ENCODE measurements at places on chromosomes 12 and 14.
A peak's percentile ranks its signal among the peaks of the same experiment; 100 is the strongest.

GRCh38 chr14:21902561-21903181, 229.1 kb upstream of the OR4E1 start:
- DNase-seq, result peak; percentile 5

- no peak for DNase-seq
Observed at GRCh38 chr12:123024819-123025391, 44.4 kb downstream of the ARL6IP4 start.

DNA sequence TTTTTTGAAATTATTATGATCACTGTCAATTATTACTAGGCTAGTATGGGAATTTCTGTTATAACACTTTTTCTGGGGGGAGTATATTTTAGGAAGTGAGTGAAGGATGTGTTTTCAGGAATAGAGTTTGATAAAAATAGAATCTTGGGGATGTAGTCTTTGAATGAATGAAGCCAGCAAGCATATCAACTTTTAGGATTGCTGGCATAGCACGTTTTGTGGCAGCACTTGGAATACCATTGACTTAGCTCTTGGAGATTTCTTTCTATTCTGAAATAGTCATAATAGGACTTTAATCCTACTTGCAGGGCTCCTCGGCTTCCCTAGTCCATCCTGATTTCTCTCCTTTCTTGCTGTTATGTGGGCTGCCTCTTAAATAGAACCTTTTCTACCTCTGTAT, 141.6 kb downstream of the DACT1 start:
- DNase-seq, result no peak

GRCh38 chr12:100326208-100326607, 30.7 kb upstream of the SLC17A8 start:
- DNase-seq, result no peak

DNA sequence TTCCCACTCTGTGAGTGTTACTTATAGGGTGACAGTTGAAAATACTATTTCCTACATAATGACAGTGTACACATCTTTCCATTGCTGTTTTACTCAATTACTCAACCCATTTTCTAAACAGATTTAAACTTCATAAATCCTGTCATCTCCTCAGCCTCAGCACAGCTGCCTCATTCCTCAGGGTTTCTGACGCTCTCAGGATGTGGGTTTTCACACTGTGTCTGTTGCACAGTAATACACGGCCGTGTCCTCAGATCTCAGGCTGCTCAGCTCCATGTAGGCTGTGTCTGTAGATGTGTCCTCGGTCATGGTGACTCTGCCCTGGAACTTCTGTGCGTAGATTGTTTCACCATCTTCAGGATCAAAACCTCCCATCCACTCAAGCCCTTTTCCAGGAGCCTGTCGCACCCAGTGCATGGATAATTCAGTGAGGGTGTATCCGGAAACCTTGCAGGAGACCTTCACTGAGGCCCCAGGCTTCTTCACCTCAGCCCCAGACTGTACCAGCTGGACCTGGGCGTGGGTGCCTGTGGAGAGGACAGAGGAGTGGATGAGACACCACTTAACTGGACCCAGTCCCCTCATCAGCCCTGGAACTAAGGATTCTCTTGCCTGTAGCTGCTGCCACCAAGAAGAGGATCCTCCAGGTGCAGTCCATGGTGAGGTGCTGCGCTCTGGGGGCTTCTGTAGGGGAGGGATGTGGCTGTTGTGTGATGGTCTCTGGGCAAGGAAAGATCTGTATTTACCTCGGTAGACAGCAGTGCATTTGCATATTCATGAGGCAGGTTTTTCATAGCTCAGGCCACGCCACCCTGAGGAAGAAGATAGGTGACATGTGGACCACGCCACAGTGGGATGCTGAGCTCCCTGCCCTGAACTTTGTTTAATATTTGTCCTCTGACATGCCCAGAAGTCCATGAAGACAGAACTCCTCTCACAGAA, 750.2 kb downstream of the TMEM121 start:
- no peak for DNase-seq

- no peak for DNase-seq
Observed at GRCh38 chr12:132511516-132512196, 21.7 kb downstream of the FBRSL1 start.

DNA sequence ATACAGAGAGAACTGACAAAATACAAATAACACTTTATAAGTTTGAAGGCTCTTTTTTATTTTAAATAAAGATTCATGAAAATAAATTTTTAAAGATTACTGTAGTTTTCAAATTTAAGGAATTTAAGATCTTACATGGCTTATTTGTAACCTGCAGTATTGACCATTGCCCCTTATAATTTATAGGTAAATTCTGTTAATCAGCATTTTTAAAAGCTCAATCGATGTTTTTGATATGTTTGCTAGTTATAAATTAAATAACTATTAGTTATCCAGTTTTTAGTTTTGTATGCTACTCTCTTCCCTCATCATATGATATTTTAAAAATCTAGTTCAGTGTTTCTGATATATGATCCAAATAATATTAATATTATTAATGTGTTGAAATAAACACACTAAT, 109.9 kb downstream of the MON2 start:
- DNase-seq, result no peak

GRCh38 chr12:92462049-92462448, 240.7 kb upstream of the PLEKHG7 start:
- no peak for DNase-seq

GRCh38 chr14:69151458-69152180, 1.3 kb downstream of the DCAF5 start:
- DNase-seq, result peak; percentile 72

- no peak for DNase-seq
Observed at GRCh38 chr14:54127526-54127925, 170.9 kb upstream of the BMP4 start.

DNA sequence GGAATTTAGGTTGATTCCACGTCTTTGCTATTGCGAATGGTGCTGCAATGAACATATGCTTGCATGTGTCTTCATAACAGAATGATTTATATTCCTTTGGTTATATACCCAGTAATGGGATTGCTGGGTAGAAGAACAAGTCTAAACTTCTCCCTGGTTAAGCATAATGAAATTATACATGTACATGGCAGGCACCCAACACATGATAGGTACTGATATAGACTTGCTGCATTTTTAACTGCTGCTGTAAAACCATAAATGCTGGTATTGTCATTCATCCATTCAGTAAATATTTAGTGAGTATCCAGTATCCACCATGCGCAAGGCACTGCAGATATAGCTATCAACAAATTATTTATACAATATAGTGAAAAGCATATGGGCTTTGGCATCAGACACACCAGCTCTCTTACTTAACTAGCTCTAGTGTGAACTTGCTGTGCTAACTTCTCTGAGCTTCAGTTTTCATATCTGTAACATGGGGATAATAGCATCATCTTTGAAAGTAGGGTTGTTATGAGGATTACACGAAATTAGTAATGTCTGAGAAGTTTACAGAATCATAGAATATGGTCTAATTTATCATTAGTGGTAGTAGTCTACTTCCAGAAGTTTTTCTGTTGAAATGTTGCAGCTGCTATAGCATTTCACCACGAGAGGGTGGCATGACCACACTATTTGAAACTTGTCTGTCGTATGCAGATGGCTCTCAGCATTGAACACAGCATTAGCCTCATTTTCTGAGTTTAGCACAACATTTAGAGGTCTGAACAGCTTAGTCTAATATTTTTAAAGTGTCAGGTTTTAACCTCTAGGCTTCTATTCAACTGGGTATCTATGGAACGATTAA, 32.0 kb upstream of the SEL1L start:
- no peak for DNase-seq

GRCh38 chr12:13100605-13100881, 2.9 kb downstream of the GSG1 start:
- no peak for DNase-seq

DNA sequence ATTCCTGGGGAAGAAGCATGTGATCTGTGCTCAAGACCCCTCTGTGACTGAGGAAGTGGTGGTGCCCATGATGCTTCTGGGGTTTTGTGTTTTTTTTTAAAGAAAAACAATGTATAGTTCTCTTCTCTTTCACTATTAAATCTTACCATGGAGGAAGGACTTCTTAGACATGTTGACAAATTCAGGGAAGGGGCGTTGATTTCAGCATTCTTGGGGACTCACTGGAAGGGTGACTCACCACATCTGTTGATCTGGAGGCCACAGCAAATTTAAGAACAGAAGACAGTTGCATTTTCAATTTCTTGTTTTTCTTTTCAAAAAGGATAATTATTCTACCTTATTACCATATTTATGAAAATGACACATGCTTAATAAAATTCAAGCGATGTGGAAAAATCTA, 152.9 kb upstream of the RTL1 start:
- no peak for DNase-seq

- no peak for DNase-seq
Observed at GRCh38 chr12:120748242-120748641, 22.6 kb downstream of the ACADS start.

GRCh38 chr14:89221109-89221810, 195.8 kb downstream of the FOXN3 start:
- DNase-seq, result no peak

GRCh38 chr12:6230321-6231110, 30.3 kb downstream of the CD9 start:
- DNase-seq, result peak; percentile 57

DNA sequence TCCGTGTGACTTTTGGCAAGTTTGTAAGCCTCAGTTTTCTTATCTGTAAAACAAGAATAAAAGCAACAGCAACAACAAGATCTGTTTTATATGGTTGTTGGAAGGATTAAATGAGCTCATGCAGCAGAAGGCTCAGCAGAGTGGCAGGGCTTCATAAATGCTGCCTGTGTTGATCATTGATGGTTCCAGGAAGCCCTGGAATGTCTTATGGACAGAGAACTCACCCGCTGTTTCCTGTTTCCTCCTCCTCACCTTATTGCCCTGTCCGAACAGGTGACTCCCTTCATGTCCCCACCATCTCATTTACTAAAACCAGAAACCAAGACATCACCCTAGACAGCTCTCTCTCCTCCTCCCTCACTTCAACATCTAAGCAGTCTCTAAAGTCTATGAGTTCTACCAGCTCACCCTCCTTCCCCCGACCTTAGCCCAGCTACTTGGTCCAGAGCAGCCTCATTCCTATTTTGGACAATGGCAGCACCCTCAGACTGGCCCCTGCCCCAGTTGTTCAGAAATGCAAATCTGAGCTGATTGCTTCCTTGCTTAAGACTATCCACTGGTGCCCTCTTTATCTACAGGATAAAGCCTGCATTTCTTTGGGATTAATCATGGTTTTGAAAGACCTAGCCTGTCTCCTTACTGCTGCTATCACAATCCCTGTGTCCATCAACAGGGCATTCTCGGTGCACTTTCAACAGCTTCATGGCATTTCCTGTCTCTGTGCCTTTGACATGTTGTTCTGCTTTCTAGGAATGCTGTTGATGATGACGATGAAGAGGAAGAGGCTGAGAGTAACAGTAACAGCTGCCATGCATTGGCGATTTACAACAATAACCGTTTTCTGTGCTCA, 21.4 kb upstream of the GSG1 start:
- DNase-seq, result no peak

DNA sequence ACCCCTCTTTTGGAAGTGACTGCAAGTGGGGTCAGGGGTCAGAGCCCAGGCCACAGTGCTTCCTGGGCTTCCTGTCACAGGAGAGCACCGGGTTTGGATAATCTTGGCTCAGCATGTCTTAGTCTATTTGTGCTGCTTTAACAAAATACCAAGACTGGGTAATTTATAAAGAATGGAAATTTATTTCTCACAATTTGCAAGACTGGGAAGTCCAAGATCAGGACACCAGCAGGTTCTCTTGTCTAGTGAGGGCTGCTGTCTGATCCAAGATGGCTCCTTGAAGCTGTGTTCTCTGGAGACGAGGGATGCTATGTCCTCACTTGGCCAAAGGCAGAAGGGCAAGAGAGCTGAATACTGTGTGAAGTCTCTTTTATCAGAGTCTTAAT, 74.1 kb downstream of the RIN3 start:
- no peak for DNase-seq

DNA sequence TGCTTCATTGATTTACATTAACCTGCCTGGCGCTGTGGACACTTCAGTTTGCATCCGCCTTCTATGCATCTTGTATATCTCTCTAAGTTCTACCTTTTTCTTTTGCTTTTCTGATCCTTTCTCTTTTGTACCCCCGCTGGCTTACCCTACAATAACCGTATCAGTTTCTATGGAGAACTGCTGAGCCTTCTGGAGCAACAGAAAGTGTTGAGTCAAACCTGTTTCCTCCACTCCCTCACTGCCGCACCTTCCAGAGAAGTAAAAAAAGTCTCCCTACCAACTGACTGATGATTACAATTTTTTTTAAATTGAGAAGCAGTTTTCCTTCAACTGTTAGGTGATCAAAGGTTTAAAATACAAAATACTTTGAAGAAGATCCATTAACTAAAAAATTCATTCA, 17.4 kb downstream of the EXD2 start:
- no peak for DNase-seq

DNA sequence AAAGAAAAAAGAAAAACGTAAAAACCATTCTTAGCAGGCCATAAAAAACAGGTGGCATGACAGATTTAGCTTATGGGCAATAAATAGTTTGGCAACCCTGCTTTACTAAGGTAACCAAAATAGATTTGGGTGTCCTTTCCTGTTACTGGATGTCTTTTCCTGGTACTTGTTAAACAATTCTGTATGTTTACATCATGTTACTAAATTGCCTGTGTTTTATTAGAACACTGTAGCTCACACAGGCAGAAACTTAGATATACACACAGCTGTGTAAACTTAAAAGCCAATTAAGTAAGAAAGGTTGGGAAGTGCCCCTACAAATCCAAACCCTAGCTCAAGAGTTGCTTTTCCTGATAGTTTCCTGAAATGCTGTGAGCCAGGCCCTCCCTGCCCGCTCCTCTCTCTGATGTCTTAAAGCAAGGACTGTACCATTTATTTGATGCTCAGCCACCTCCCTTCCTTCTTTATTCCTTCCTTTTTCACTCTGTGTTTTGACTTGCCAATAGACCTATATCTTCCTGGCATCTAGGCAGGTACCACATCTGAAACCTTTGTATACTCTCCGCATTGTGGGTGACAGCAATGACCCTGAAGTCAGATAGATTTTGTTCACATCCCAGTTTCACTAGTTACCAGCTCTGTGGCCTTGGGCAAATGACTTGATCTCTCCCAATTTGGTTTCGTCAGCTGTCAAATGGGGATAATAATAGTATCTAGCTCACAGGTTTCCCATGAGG, 3.7 kb upstream of the CAMKK2 start:
- no peak for DNase-seq

- no peak for DNase-seq
Observed at GRCh38 chr12:110743571-110744093, 941 bp upstream of the PPP1CC start.

GRCh38 chr14:74507085-74507484, 13.5 kb downstream of the ISCA2 start:
- DNase-seq, result no peak

DNA sequence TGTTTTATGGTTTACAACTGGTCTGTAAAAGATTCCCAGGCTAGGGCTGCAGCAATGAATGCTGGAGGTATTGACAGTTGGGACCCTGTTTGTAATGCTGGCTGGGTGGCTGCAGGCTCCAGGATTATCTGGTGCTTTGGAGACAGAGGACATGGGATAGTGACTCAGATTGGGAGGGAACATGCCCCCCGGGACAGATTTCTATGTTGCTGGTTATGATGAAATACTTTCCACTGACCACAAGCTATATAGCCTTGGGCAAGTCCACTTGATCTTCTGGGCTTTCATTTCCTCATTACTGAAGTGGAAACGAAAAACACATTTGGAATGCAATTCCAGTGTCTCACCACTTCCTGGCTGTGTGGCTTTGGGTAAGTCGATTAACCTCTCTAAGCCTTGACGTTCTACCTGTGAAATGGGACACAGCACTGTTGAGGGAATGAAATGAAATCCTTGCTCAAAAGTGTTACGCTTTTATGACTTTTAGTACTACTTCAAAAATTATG, 6.3 kb upstream of the TPCN1 start:
- DNase-seq, result no peak

Data from T-helper 9 cell (primary cell).